Right ventricle myocardium superior (tissue), 1 donor: ENCODE measurements at places on chromosomes 12 and 14. TPM values are rescaled to one million over a fixed set of nuclear protein-coding genes. Genes with fewer than 3 reads are reported as not detected.

RPL10L gene
- total RNA-seq, result not detected

KIF26A gene
- 6.3 TPM for total RNA-seq

TSPAN19 gene
- 0.27 TPM for total RNA-seq

LRP6 gene
- total RNA-seq, result 22.8 TPM

DMAC2L gene
- 25.4 TPM for total RNA-seq

FKBP11 gene
- 3.4 TPM for total RNA-seq

- DNase-seq, result no peak
Observed at GRCh38 chr12:64160711-64161060, 61.4 kb downstream of the KICS2 start.

DNA sequence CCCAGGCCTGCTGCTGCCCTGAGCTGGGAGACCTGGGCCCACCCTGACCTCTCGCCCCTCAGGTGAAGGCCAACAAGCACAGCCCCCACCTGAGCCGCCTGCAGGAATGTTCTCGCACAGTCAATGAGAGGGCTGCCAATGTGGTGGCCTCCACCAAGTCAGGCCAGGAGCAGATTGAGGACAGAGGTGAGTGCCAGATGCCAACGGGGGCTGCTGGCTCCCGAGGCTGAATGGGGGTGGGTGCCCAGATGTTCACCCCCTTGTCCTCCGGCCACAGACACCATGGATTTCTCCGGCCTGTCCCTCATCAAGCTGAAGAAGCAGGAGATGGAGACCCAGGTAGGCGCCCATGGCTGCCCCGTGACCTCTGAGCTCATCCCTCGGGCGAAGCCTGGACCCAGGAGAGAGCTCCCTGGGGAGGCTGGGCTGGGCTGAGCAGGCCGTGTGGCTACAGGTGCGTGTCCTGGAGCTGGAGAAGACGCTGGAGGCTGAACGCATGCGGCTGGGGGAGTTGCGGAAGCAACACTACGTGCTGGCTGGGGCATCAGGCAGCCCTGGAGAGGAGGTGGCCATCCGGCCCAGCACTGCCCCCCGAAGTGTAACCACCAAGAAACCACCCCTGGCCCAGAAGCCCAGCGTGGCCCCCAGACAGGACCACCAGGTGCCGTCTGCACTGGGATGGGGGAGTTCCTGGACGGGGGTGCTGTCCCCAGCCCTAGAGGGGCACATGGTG lies 25.8 kb downstream of the HIP1R start:
- peak; percentile 40 for DNase-seq

- no peak for DNase-seq
Observed at GRCh38 chr12:105671720-105672119, 341.2 kb downstream of the C12orf75 start.

GRCh38 chr14:39988939-39989338 lies 556.7 kb upstream of the FBXO33 start:
- no peak for DNase-seq

DNA sequence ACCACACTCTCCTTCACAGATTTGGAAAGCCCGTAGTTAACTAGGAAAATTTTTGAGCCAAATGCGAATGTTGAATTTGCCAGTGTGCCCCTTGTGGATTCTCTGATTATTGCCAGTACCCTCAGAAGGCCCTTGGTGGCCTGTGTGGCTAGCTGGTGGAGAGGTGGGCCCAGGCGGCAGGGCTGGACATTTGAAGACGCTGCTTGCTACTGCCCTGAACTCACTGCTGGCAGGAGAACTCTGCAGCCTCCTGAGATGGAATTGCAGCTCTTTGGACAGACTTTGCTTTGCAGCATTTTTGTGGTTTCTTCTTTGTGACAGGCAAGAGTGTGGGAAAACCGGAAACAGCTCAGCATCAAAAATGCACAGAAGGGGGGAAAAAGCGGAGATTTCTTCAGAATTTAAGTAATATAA lies 97.6 kb downstream of the TGFB3 start:
- no peak for DNase-seq

DNA sequence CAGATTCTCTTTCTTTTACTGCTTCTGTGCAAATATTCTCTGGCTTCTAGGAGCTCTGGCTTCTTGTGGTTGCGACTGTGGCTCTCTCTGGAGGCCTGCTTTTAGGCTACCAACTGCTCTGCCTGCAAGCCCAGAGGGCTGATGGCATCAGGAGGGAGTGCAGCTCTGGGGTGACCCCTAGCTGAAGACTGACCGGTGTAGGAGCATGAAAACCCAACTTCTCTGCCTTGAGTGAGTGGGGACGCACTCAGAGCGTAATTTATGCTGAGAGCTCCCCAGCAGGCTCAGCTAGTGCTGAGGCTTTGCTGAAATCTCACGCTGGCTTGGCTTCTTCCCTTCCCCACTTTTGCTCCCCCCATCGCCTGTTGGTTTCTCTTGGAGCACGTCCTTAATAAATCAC lies 29.9 kb upstream of the RBM19 start:
- no peak for DNase-seq

DNA sequence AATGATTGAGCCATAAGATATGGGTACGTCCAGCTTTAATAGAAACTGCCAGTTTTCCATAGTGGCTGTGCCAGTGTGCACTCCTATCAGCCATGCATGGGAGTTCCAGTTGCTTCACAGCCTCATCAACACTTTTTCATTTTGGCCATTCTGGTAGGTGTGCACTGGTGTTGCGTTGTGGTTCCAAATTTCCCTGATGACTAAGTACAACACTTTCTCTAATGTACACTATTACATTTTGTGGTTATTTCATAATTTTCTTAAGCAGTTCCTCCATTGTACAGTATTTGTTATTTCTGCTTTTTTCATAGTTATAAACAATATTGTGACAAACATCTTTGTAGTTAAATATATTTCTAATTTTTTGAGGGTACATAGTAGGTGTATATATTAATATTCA lies 21.5 kb upstream of the OAS1 start:
- no peak for DNase-seq

DNA sequence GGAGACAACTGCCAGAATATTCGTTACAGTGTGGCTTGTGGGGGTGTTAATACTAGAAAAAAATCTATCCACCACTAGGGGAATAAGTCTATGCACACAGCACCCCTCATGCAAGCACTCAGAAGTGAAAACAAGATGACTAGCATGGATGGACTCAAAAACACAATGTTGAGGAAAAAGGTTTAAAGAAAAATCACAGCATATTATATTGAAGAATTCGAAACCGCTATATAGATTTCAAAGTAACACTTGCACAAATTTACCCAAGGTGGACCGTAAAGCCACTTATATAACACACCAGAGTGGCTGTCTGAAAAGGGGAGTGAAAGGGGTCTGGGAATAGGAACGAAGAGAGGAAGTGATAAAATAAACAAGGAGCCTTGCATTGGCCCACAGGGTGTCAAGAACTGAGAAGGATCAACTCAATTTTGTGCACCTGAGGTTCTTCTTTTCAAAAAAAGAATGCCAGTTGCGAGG lies 544 bp downstream of the ABCD4 start:
- DNase-seq, result no peak

DNA sequence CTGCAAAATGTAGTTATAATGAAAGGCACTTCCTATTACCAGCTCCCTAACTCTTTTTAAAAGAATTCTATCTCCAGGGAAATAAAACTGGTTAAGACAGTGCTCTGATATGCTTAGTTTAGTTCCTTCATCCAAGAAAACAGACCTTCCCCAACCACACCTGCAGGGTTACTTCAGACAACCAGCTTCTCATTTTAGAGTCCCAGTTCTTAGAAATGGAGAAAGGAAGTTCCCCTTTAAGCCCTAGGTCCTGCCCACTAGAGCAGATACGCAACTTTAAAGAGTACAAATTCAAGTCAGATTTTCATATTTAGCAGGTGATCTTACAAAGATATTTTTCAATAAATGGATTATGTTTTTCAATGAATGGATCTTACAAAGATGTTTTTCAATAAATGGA lies 4.4 kb upstream of the WSB2 start:
- no peak for DNase-seq

- no peak for DNase-seq
Observed at GRCh38 chr12:13340149-13340548, 143.6 kb downstream of the EMP1 start.

DNA sequence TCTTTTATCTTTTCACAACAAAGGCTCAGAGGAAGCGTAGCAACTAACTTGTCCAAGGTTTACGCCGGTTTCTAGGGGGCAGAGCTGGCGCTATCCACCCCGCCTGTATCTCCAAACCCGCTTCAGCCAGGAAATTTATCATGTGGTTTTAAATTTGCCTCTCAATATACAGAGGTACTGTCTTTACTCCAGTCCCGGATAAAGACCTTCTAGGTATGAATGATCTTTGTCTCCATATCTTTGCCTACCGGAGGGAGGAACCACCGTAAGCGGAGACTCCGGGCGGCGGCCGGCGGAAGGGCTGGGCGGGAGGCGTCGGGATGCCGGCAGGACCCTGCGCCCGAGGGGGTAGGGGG lies 693 bp upstream of the RIMKLB start:
- no peak for DNase-seq

- DNase-seq, result peak; percentile 59
Observed at GRCh38 chr12:116559162-116559935, at the start of gene MAP1LC3B2. MAP1LC3B2 (plus strand) TSS chr12:116559381; CDS start chr12:116575943, 16,562 bp downstream.

DNA sequence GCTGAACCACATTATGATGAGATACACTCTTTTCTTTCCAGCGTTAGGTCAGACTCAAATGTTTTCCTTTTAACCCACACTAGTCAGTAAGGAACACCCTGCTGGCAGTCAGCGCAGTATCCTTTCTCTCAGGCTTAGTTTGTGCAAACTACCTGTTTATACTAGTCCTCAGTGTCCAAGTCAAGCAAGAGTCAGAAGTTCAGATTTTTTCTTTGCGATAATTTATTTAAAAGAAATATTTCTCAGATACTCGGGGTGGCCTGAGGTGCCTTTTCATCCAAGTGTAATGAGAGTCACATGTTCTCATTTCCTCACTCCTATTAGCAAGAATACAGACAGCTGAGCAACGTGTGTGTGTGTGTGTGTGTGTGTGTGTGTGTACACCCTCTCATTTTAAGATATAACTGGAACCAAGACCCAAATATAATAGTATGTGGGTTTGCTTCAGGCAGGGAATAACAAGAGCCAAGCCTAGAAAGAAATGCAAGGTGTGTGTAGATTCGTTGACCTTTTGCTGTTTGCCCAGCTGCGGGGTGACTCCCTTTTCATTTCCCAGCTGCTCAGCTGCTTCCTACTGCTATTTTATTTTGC lies 182.7 kb downstream of the KICS2 start:
- DNase-seq, result no peak

- peak; percentile 17 for DNase-seq
Observed at GRCh38 chr14:103908580-103908979, 19.7 kb upstream of the TDRD9 start.
